NCI-H460 (cell line): ENCODE measurements at places on chromosomes 11 and 22. TPM values are rescaled to one million over a fixed set of nuclear protein-coding genes. Genes with fewer than 3 reads are reported as not detected.
A peak's percentile ranks its signal among the peaks of the same experiment; 100 is the strongest.

Gene HOATZ
- not detected in 2 replicates for total RNA-seq

DNA sequence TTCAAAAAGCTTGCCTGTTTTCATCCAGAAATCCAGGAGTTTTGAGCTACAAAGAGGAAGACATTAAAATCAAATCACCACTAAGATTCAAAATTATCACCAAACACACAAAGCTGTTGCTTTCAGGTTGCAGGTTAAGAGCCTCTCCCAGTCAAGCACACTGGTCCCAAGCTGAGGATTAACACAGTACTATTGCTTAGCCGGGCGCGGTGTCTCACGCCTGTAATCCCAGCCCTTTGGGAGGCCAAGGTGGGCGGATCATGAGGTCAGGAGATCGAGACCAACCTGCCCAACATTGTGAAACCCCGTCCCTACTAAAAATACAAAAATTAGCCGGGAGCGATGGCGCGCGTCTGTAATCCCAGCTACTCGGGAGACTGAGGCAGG lies 1165.1 kb downstream of the LRRC4C start:
- DNase-seq = no peak

GRCh38 chr11:26951809-26952515 lies 42.0 kb upstream of the FIBIN start:
- no peak for DNase-seq

GRCh38 chr11:132030896-132031295 lies 660.5 kb downstream of the NTM start:
- DNase-seq = no peak

DNA sequence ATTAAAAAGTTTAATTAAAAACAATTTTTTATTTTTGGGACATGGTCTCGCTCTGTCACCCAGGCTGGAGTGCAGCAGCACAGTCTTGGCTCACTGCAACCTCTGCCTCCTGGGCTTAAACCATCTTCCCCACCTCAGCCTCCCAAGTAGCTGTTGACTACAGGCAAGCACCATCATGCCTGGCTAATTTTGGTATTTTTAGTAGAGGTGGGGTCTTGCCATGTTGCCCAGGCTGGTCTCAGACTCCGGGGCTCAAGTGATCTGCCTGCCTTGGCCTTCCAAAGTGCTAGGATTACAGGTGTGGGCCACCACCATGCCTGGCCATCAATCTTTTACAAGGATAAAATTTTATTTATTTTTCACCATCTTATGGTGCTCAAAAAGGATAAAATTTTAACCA lies 43.3 kb upstream of the PHOX2A start:
- no peak for DNase-seq

DNA sequence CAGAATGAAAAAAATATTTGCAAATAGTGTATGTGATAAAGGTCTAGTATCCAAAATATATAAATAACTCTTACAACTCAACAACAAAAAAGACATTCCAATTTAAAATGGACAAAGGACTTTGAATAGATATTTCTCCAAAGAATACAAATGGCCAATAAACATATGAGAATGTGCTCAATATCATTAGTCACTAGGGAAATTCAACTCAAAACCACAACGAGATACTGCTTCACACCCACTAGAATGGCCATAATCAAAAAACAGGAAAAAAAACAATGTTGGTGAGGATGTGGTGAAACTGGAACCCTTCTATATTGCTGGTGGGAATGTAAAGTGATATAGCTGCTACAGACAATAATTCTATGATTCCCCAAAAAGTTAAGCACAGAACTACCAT lies 38.6 kb upstream of the RPS13 start:
- no peak for DNase-seq

GRCh38 chr11:17473071-17473744 lies 3.4 kb downstream of the ABCC8 start:
- DNase-seq = peak; percentile 36

DNA sequence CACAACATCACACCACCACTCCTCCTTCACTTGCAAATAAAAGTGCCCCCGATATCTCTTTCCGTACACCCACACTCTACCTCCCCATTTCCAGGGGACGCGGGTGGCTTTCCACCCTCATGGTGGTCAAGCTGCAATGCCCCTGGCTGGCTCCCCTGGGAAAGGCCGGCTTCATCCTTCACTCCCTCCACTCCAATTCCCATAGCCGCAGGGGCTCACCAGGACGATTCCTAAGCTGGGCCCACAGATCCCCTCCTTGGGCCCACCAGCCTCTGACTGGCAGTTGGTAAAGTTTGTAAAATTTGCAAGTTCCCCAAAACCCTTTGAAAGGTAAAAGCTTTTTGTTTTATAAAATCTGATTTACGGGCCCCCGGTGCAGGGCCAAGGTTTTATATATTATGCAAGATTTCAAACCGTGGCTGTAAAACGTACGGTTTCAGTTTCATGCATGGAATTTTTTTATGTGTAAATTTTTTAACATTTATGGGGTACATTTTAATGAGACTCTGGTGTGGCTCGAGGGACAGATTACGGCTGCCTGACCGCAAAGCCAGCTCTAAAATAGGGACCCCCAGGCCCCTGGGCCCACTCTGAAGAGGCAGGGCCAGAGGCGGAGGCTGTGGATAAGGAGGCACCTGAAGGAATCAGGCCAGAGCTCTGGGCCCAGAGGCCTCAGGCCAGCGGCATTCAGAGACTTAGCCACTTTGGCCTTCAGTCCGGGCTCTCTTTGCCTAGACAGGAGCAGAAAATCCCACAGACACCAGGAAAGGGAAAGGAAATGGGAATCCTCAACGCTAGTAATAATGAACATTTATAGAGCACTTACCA lies 106.5 kb downstream of the FEZ1 start:
- no peak for DNase-seq

DNA sequence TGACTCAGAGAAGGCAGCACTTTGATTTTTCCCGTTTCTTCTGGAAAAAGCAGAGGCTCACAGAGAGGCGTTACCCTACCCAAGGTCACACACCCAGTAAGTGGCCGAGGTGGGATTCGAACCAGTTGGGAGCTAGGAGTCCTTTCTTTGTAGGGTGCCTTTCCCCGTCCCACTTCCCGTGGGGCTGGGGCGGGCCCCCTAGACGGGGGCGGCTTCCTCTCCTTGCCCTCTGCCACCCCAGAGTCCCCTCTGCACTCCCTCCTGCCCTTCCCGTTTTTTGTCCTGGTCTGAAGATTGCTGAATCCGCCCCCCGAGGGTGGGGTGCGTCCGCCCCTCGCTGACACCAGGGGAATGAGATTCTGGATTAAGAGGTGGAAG lies 747 bp downstream of the TPCN2 start:
- DNase-seq = no peak

GRCh38 chr22:37166675-37167066 lies 17.0 kb upstream of the IL2RB start:
- DNase-seq = peak; percentile 62

GRCh38 chr11:11483627-11484026 lies 130.6 kb upstream of the CSNK2A3 start:
- DNase-seq = no peak

DNA sequence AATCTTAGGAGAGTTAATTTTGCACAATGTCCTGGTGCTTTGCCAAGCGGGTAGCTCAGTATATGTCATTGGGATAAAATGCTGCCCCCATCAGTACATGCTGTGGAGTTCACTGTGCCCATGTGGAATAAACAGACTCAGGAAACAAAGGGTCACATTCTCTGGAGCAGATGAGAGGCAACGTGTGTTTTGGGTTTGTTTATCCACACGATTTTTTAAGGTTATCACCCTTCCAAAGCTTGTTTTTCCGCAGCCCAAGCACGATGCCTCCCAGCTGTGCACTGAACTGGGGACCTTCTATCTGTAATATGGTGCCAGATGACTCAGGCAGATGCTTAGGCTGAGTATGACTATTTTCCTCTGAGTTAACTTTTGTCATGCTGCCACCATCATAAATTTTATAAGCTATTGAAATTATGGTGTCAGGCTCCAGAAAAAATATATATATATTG lies 6.5 kb downstream of the OR4D6 start:
- DNase-seq = no peak
